ENCODE measurements at places on chromosomes 7 and 10. TPM values are rescaled to one million over a fixed set of nuclear protein-coding genes. Genes with fewer than 3 reads are reported as not detected.

GRCh38 chr10:75987616-75988015 lies 556.2 kb downstream of the LRMDA start:
- DNase-seq: no peak

DNA sequence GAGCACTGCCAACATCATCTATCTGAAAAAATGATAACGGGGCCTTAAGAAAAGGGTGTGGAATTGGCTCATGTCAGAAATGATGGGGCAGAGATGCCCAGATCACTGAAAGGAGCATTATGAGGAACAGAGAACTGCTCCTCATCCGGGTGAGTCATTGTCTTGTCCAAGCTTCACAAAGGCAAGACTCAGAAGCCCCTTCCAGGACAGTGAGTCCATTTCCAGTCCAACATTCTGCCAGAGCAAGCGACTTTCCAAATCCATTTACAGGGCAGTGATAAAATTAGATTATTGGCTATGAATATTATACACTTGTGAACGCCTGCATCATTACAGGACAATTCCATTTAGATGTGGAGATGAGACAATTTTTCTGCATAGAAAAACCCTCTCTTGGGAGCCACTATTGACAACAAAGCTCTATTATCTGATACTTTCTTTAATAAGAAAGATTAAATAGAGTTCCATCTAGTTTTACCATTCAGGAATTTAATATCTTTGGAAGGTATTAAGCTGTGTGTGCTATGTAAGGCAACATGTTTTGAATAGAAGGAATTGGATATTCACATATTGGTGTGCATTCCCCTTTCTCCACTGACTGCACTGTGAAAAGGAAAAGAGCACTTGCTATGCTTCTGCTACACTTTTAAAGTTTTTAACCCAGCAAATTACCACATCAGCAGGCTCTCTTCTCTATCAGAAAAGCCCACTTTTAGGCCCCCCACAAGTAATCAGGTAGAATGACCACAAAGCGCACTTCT lies 159.6 kb downstream of the NRP1 start:
- DNase-seq: no peak

DNA sequence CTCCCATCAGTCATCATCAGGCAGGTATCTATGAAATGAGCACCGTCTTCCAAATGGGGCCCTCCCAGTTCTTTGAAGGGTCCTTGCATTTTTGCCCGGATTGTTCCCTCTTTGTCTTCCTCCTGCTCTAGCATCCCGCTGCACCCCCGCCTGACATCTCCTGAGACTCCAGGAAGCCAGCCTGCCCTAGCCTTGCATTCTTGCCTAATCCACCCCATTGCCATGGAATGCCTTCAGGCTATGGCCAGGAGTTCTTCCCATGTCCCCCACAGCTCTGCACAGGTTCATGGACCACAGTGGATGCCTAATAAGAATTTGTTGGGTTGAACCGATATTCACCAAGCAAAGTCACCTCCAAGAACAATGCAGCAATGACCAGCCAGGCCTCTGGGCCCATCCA lies 62.1 kb downstream of the ZMIZ1 start:
- DNase-seq: no peak

DNA sequence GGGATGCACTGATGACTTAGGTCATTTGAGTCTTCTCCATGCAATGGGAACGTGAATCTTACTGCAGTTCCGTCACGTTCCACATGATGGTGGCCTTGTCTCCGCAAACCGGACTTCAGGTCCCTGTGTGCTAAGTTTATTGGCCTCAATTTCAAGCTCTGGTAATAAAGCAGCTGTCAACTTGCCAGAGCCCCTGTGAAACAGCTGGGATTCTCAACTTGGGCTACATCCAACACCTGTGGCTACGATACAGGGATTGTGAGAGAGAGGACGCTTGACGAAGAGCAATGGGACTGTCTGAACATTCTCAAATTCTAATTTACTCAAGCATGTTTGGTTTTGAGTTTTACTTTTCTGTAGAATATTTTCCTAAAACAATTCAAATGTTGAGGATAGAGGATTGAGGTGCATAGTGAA lies 174.2 kb downstream of the PTN start:
- no peak for DNase-seq

DNA sequence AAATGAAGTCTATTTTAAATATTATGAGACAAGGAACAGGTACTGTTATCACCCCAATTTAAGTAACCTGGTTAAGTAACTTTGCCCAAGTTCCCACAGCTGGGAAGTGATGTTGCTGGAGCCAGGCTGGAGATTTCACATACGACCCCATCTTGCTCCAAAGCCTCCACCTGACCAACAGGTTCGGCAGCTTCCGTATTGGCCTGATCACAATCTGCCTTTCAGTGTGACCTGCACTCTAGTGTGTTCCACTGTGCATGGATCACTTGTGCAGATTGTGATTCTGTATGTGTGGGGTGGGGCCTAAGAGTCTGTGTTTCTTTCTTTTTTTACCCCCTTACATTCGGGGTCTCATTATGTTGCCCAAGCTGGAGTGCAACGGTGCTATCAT lies 66.1 kb downstream of the PRTFDC1 start:
- no peak for DNase-seq

Gene ADRA2A
- 0.10 TPM for total RNA-seq
